ENCODE measurements at places on chromosomes 6 and 20.
A peak's percentile ranks its signal among the peaks of the same experiment; 100 is the strongest.

DNA sequence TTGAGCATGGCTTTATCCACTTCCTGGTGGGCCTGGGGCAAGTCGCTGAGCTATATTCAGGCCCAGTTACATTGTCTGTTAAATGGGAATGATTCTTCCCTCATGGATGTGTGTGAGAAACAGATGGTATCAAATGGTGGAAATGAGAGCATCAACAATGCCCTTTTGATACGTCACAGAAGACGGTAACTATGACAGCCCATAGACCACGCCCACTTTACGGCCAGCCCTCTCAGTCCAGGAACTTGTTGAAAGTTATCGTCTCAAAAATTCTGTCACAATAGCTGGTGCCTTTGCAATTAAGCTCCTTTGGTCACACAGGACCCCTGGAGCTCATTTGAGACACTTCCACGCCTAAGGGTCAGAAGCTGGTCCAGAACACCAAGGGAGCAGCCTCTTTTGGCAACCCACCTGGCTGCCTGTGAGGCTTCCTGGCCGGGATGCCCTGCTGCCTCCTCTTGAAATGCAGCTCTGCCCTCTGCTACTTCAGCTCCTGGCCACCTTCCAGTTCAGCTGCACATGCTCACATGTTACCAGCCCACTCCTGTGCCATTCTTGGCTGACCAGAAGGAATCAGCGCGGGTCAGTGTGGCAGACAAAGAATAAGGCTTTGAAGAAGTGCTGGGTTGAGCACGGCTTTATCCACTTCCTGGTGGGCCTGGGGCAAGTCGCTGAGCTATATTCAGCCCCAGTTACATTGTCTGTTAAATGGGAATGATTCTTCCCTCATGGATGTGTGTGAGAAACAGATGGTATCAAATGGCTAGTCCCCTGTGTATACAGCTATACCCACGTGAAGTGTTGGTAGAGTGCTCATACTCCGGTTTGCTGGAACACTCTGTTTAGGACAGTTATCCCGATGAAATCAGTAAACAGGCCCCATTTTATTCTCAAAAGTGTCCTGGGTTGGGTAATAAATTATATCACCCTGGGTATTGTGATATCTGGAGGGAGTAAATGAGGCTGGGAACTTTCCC lies 199.2 kb upstream of the SUPT3H start:
- DNase-seq = no peak

- DNase-seq = no peak
Observed at GRCh38 chr6:13558718-13559117, 15.7 kb upstream of the SIRT5 start.

DNA sequence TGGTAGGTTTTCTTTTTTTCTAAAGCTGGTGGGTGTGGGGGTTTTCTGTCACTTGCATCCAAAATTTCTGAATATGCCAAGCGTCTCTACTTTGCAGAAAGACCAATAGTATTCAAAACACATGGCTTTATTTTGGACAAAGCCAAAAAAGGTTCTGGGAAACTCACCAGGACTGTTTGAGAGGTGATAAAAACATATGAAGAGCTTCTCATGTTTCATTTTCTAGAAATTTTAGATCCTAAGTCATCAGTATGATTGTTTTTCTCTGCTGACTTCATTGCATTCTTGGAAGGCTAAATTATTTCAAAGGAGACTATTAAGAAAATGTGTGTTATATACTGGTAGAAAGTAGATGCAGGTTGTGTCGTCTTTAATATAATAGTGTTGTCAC lies 51.3 kb downstream of the GCLC start:
- DNase-seq = no peak

GRCh38 chr6:3368685-3369084 lies 88.2 kb downstream of the SLC22A23 start:
- no peak for DNase-seq

DNA sequence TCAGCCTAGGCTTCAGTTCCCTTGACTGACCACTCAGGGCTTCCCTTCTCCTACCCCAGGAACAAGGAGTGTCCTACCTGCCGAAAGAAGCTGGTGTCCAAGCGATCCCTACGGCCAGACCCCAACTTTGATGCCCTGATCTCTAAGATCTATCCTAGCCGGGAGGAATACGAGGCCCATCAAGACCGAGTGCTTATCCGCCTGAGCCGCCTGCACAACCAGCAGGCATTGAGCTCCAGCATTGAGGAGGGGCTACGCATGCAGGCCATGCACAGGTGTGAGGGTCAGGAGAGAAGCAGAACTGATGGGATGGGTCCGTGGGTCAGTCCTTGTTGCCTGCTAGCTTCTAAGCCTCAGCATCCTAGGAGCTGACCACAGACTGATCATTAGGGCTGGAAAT lies 1.6 kb downstream of the RING1 start:
- DNase-seq = no peak

GRCh38 chr6:169626649-169627048 lies 75.2 kb downstream of the WDR27 start:
- DNase-seq = no peak

GRCh38 chr6:5961836-5962235 lies 44.9 kb downstream of the NRN1 start:
- no peak for DNase-seq

GRCh38 chr20:44467289-44467883 lies 8.3 kb upstream of the TTPAL start:
- DNase-seq = no peak

- no peak for DNase-seq
Observed at GRCh38 chr20:9061434-9061833, 7.5 kb upstream of the PLCB4 start.

DNA sequence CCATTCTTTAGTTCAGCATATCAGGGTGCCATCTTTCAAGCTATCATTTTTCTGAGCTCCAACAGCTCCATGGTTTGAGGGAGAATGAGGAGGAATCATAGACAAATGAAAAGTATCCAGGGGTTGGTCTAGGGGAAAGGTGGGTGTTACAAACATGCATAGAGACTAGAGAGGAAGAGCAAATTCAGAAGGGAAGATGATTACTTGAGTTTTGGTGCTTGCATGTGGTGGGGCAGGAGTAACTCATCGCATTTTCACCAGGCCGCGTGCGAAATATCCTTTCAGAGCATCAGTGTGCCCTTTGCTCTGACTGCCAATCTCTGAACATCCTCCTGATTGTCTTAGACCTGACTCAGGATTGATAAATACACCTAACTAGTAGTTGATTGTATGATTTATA lies 7.7 kb upstream of the BICRAL start:
- DNase-seq = no peak

GRCh38 chr6:11226005-11226404 lies 6.5 kb downstream of the NEDD9 start:
- DNase-seq = no peak

DNA sequence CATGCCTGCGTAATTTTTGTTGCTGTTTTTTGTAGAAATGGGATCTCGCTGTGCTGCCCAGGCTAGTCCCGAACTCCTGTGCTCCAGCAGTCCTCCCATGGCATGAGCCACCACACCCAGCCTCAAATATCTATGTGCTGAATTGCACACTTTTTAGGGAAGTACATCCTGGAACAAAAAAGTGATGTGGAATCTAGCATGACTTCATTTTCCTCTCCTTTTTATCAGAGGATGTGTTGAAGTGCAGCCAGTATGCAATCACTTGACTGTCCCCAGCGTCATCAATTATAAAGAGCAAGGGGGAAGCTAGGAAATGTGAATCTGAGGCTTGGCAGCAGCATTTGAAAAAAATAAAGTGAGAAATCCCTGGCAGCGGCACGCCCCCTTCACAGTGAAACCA lies 6.4 kb upstream of the EXOC2 start:
- peak; percentile 36 for DNase-seq

GRCh38 chr6:143549949-143550268 lies 38.4 kb upstream of the FUCA2 start:
- no peak for DNase-seq

- DNase-seq = no peak
Observed at GRCh38 chr6:134585517-134585873, 267.6 kb upstream of the SGK1 start.

GRCh38 chr20:16423311-16424212 lies 149.7 kb downstream of the KIF16B start:
- no peak for DNase-seq

GRCh38 chr6:151004383-151005024 lies 139.0 kb downstream of the MTHFD1L start:
- DNase-seq = peak; percentile 93

DNA sequence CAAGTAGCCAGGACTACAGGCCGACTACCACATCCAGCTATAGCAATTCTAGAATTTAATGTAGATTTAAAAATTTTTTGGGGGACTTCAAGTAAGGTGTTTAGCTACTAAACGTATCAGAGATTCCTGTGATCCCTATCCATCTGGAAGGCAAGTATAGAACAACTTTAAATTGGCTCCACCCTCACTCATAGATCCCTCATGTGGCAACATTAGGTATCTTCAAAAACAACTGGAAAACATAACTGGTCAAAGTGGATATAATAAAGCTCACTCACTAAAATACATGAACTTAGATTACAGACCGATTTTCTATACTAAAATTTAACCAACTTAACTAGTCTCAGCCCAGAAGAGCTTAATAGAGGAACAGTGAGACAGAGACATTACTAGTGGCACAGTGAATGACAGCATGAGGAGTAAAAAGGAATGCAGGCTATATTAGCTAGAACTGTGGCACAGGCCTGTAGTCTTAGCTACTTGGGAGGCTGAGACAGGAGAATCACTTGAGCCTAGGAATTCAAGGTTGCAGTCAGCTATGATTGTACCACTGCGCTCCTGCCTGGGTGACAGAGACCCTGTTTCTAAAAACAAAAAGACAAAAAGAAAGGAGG lies 14.7 kb downstream of the NUP153 start:
- DNase-seq = no peak

DNA sequence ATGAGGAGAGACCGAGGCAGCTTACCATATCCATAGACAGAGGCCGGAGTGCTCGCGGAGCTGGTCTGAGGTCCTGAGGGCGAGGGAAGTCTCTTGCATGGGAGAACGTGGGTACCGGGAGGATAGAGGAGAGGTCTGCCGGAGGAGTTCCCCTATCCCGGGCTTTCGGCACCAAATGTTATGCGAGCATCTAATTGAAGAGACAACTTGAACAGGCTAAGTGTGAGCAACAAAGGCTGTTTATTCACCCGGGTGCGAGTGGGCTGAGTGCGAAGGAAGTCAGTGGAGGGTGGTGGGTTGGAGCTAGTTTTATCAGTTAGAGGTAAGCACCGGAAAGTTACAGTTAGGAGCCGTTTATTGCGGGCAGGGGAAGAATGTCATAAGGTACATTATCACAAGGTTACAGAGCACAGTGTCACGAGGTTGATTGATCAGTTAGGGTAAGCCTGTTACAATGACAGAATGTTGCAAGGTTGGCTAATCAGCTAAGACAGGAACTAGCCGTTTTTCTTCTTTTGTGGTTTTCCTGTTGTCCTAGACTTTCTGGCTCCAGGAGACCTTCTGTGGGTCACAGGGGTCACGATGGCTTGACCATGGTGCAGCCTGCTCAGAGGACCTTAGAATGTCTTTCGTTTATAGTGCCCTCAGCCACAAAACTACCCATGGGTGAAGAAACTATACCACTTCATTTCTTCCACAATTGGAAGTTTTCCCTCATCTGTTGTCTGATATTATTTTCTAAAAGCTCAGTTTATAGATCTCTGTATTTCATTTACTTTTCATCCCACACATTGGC lies 746.0 kb upstream of the ADGRB3 start:
- DNase-seq = no peak

GRCh38 chr20:8357703-8358102 lies 225.6 kb downstream of the PLCB1 start:
- no peak for DNase-seq

GRCh38 chr6:16681260-16681873 lies 79.9 kb downstream of the ATXN1 start:
- no peak for DNase-seq

- DNase-seq = no peak
Observed at GRCh38 chr6:90135667-90136066, 161.0 kb downstream of the BACH2 start.

GRCh38 chr6:160337991-160338390 lies 10.2 kb upstream of the SLC22A3 start:
- no peak for DNase-seq

DNA sequence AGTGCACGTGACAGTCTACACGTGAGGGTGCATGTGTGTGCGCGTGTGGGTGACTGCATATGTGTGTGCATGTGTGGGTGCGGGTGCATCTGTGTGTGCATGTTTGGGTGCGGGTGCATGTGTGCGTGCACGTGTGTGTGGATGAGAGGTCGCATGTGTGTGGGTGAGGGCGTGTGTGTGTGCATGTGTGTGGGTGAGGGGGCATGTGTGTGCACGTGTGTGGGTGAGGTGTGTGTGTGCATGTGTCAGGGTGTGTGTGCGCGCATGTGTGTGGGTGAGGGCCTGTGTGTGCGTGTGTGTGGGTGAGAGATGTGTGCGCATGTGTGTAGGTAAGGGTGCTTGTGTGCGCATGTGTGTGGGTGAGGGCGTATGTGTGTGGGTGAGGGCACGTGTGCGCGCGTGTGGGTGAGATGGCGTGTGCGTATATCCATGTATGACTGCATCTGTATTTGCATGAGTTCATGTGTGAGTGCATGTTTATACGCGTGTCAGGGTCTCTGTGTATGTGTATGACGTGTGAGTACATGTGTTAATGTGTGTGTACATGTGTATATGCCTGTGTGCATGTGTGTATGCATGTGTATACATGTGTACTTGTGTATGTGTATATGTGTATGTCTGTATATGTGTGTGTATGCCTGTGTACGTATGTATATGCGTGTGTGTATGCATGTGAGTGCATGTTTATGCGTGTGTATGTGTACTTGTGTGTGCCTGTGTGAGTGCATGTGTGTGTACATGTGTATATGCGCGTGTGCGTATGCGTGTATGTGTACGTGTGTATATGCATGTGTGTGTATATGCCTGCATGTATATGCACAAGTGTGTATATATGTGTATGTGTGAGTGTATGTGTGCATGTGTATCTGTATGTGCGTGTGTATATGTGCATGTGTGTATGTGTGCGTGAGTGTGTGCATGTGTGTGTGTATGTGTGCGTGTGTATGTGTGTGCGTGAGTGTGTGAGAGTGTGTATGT lies 4.1 kb upstream of the LIME1 start:
- no peak for DNase-seq

GRCh38 chr6:138569970-138570724 lies 70.9 kb upstream of the NHSL1 start:
- DNase-seq = peak; percentile 30

GRCh38 chr6:99485395-99485773 lies 29.8 kb downstream of the USP45 start:
- no peak for DNase-seq
